Naive thymus-derived CD4-positive, alpha-beta T cell (primary cell): ENCODE measurements at places on chromosomes 7 and 10. TPM values are rescaled to one million over a fixed set of nuclear protein-coding genes. Genes with fewer than 3 reads are reported as not detected.

VWC2 gene
- not detected for total RNA-seq

DNA sequence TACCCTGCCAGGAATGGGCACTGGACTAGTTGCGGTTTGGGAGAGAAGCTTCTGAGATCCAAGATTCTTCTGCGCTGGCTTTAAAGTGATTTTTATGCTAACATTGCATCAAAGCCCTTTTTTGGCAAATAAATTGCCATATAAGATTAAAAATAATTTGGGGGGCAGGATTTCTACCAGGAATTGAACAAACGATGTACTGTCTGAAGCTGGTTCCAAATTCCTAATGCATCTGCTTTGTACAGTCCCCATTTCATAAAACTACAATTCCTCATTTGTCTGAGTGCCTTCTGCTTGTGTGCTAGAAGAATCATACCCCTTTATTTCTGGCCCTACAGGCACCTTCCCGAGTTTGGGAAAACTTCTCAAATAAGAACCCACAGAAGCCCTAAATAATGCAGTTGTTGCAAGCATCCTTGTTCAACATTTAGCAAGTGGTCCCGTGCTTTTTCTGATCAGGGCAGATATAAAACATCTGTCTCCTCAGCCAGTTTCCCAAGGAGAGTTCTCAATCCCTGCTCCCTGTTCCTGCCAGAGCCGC, 349.7 kb downstream of the PTEN start:
- no peak for DNase-seq

GRCh38 chr10:132138596-132138995, 48.2 kb upstream of the DPYSL4 start:
- DNase-seq, result no peak

GRCh38 chr7:134420424-134421125, 38.3 kb downstream of the AKR1B1 start:
- no peak for DNase-seq

- DNase-seq, result no peak
Observed at GRCh38 chr7:100765250-100765649, 31.9 kb downstream of the ZAN start.

DNA sequence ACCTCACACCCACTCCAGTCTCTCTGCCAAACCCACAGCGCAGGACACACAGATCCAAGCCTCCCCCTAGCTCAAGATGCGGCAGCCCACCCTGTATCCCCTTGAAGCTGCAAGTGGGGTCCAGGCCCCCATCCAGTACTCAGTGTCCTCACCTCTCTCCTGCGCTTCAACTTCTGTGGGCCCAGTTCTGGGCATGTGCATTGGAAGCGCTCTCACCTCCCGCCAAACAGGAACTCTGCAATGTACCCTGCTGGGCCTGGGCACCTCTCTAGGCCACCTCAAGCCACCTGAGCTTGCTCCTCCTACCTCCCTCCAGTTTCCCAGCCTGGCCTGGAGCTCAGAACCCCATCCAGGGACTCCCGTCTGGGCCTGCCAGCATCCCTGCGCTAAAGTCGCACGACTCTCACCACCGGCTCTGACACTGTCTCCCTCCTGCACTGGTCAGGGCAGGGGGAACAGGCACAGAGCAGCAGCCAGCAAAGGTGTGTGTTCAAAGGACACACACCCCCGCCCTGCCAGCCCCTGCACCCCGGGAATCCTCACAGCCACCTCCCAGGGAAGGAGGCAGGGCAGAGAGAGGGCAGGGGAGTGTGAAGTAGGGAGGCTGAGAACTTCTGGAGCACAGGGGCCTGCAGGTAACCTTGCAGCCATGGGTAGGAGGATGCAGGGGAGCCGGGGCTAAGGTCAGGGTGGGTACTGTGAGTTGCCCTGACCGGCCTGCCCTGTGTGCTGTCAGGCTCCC, 51.7 kb upstream of the MSMB start:
- DNase-seq, result no peak
